ENCODE measurements at places on chromosomes 11 and 22. TPM values are rescaled to one million over a fixed set of nuclear protein-coding genes. Genes with fewer than 3 reads are reported as not detected.

LRRC74B gene
- not detected for total RNA-seq

DNA sequence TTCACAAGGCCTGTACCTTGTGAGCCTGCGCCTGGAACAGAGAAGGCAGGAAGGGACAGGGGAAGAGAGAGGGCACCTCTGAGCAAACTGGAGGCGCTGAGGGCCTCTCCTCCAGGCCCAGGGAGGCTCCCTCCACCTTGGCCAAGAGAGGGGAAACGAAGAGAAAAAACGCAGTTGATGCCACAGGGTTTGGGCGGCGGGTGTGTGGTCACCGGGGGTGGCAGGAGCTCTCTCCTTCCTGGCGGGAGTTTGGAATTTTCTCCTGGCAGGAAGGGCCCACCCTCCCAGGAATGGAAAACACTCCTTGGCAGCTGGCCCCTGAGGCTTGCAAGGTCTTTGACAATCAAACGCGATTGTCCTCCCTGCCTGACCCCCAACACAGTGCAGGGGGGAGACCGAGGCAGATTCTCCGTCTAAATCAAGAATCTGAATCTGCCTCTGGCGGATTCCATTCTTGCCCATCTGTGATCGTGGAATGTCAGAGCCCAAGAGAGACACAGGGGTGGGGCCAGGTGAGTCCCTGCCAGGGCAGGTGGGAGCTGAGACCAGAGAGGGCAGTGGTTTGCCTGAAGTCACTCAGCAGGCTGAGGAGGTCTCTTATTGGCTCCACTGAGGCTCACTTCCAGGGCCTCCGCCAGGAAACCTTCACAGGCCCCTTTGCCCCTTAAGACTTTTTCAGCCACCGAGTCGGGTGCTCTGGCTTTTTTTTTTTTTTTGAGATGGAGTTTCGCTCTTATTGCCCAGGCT lies 21.0 kb downstream of the RPL3 start:
- peaks cover 19% of the 10 kb centered on the region for H3K27me3 ChIP-seq
- no peak overlapping the region for H3K27ac ChIP-seq
- no peak overlapping the region for H3K4me3 ChIP-seq
- peaks cover 12% of the 10 kb centered on the region for H3K4me1 ChIP-seq
- no peak for DNase-seq
- no peaks in the 10 kb centered on the region for H3K36me3 ChIP-seq

DNA sequence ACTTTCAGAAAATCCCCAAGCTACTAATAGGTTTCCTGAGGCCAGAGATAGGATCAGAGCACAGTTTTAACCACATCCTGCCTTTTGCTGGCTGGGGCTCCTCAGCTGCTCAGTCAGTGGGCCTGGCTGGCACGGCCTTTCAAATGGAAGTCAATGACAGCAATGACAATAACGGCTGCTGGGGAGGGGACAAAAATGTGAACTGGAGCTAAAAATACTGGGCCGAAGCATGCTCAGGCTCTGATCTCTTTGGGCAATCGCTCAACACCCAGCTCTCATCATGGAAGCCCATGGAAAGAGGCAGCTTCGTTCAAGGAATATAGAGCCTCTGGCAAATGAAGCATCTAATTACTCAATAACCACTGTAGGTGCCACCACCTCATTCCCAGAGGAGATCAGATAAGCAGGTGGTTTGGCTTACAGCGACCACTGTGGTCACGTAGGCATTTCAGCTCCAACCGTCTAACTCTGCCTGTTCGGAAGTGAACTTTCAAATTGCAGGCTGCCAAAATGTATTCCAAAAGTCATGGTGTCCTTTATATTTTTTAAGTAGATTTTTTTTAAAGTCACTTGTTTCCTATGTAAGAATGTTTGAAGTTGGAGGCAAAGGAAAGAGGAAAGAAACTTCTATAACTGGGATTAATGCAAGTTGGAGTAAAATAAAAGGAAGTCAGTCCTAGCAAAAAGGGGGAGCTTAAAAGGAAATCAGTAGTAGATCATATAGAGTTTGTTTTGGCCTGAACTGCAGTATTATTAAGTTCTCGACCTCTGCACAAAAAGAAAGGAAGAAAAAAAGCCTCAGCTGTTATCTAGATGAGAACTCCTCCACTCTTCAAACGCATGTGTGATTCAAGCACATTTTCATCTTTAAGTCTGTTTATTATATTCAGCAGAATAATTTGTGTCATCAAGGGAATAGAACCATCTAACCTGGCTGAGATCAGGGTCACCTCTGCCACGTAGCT lies 14.1 kb downstream of the WT1 start:
- peak overlapping the region; percentile 62 for H3K27ac ChIP-seq
- peaks cover 47% of the 10 kb centered on the region for H3K27me3 ChIP-seq
- peaks cover 17% of the 10 kb centered on the region for H3K4me1 ChIP-seq
- no peak overlapping the region for H3K4me3 ChIP-seq
- peak; percentile 63 for DNase-seq

KMT5B gene
- 21.9 TPM for total RNA-seq

ST14 gene
- not detected for total RNA-seq

OR10S1 gene
- not detected for total RNA-seq

DNA sequence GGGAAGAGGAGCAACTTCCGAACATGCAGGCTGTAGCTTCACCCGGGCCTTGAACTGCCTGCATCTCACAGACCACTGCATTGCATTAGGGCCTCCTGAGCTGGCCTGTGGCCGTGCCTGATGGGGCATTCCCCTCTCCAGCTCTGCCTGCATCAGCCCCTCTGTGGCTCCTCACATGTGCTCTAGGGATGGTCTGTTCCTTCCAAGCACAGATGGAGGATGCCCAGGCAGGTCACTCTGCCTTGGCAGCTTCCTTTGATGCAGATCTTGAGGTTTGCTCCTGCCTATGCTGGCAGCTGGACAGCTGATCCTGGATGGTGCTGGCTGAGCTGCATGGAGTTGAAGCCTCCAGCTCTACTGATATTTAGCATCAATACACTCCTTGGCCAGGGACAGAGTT lies 28.5 kb downstream of the AMPD3 start:
- DNase-seq, result no peak
- no peaks in the 10 kb centered on the region for H3K27me3 ChIP-seq
- H3K36me3 ChIP-seq, result peaks cover 26% of the 10 kb centered on the region
- H3K27ac ChIP-seq, result no peak overlapping the region
- peaks cover 8% of the 10 kb centered on the region for H3K4me1 ChIP-seq
- H3K4me3 ChIP-seq, result no peak overlapping the region

GRCh38 chr11:119258180-119258579 lies 52.0 kb downstream of the CBL start:
- peak; percentile 59 for DNase-seq
- H3K36me3 ChIP-seq, result peaks cover 28% of the 10 kb centered on the region
- H3K27ac ChIP-seq, result peak overlapping the region; percentile 84
- H3K4me3 ChIP-seq, result peak overlapping the region; percentile 62
- peaks cover 37% of the 10 kb centered on the region for H3K4me1 ChIP-seq

MICAL2 gene
- total RNA-seq, result 37.5 TPM

DNA sequence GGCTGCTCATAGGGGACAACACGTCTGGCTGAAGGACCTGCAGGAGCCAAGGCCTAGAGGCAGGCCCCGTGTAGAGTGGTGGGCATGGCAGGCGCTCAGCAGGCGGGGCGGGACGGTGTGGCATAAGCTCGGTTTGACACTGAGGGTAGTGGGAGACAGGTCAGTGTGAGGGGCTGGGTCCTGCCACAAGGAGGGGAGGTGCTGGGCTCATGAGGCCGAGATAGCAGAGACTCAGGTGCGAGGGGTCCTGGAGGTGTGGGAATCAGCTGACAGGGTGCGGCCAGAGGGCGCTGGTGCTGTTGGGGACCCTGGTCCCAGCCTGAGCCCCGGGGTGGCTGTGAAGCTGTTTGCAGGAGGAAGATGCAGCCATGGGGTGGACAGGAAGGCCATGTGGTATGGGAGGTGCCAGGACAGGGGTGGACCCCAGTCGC lies 6.7 kb downstream of the SLC22A12 start:
- H3K36me3 ChIP-seq, result no peaks in the 10 kb centered on the region
- H3K4me1 ChIP-seq, result no peaks in the 10 kb centered on the region
- no peak overlapping the region for H3K27ac ChIP-seq
- no peaks in the 10 kb centered on the region for H3K27me3 ChIP-seq
- DNase-seq, result no peak
- no peak overlapping the region for H3K4me3 ChIP-seq

MYO7A gene
- not detected for total RNA-seq

- H3K4me1 ChIP-seq, result no peaks in the 10 kb centered on the region
- no peak for DNase-seq
- H3K36me3 ChIP-seq, result no peaks in the 10 kb centered on the region
Measured at GRCh38 chr11:13745165-13745564, 76.7 kb downstream of the FAR1 start.

DNA sequence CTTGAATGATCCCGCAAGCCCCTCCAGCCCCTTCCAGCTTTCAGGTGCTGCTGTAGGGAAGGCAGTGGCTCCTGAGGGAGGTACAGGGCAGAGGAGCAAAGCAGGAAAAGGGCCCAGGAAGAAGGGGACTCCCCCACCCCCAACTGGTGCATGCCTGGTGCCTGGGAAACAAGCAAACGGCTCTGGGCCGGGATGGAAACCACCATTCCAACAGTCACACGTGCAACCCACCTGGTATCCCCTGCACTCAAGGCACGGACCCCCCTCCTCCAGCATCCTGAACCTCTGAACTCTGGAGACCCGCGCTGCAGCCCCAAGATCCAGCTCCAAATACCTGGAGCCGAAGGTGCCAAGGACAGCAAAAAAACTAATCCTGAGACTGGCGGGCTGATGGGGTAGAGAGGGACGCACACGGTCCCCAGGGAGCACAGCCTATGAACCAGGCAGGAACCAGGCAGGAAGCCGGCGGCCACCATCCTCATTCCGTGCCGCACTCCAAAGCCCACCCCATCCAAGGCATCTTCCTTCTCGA lies 537 bp downstream of the SCN4B start:
- no peaks in the 10 kb centered on the region for H3K36me3 ChIP-seq
- peak overlapping the region; percentile 34 for H3K4me3 ChIP-seq
- no peak for DNase-seq

DNA sequence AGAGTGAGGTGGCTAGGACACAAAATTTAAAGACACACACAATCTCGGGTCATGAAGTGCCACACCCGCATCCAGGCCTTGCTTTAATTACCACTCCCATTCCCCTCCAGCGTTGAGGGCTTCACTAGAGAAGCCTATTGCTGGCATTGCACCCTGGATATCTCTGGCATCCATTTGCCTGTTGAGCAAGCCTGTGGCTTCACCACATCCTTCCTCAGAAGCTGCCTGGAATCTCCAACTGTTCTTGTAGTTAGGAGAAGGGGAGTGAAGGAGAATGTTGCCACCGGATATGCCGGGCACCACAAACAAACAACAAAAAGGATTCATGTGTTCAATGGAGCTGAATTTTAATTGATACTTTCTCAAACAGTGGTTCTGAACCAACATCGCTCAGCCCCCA lies 34.4 kb upstream of the RCN1 start:
- H3K4me3 ChIP-seq, result no peak overlapping the region
- H3K27me3 ChIP-seq, result peaks cover 40% of the 10 kb centered on the region
- H3K4me1 ChIP-seq, result no peaks in the 10 kb centered on the region
- H3K27ac ChIP-seq, result no peak overlapping the region

GRCh38 chr11:19242179-19242932 lies 1.6 kb upstream of the E2F8 start:
- H3K4me1 ChIP-seq, result peaks cover 36% of the 10 kb centered on the region
- H3K4me3 ChIP-seq, result peak overlapping the region; percentile 97
- peaks cover 28% of the 10 kb centered on the region for H3K27me3 ChIP-seq
- peaks cover 30% of the 10 kb centered on the region for H3K36me3 ChIP-seq
- DNase-seq, result peak; percentile 30

DNA sequence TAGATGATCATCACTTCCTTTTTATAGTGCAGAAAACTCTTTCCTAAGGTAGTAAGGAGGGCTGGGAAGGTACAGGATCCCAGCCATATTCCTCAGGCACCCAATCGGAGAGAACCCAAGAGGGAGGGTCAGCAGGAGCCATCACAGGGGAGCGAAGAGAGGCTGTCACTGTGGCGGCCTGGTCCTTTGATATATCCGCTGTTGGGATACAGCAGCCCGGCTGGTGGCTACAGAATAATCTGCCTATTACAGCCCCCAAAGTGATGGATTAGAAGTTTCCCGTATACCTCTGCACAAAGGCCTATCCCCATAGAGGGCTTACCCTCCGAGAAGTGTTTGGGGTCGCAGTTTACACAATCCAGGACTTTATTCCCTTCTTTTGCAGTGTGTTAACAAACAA lies 48.5 kb downstream of the OR4D9 start:
- H3K4me3 ChIP-seq, result peak overlapping the region; percentile 87
- peak overlapping the region; percentile 90 for H3K27ac ChIP-seq
- peaks cover 7% of the 10 kb centered on the region for H3K27me3 ChIP-seq
- H3K36me3 ChIP-seq, result peaks cover 3% of the 10 kb centered on the region
- DNase-seq, result no peak

OR56A1 gene
- total RNA-seq, result not detected

- no peaks in the 10 kb centered on the region for H3K4me1 ChIP-seq
- peaks cover 14% of the 10 kb centered on the region for H3K27me3 ChIP-seq
- no peak overlapping the region for H3K4me3 ChIP-seq
Measured at GRCh38 chr11:87022254-87022653, 15.5 kb upstream of the TMEM135 start.

OR52E4 gene
- not detected for total RNA-seq

DNA sequence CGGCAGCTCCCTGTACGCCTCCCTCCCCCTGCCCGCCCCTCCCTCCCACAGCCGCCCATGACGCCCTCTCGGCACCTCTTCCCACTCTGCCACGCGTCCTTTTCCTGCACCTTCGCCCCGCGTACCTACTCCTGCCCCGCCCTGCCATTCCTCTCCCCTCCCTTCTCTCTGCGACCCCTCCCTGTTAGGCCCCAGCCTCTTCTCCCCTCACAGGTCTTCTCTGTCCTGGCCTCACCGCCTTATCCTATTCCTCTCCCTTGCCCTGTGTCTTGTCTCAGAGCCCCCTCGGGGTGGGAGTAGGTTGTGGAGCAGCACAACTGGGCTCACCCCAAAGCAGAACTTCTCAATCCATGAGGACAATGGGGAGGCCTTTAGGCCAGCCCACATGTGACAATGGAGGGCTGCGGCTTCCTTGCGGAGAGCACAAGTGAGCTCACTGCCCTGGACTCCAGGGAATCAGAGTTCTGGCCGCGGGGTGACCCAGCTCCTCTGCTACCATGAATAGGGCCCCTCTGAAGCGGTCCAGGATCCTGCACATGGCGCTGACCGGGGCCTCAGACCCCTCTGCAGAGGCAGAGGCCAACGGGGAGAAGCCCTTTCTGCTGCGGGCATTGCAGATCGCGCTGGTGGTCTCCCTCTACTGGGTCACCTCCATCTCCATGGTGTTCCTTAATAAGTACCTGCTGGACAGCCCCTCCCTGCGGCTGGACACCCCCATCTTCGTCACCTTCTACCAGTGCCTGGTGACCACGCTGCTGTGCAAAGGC lies 539 bp downstream of the SLC35C1 start:
- peaks cover 47% of the 10 kb centered on the region for H3K4me1 ChIP-seq
- peaks cover 38% of the 10 kb centered on the region for H3K36me3 ChIP-seq
- H3K27me3 ChIP-seq, result no peaks in the 10 kb centered on the region
- peak overlapping the region; percentile 93 for H3K27ac ChIP-seq
- H3K4me3 ChIP-seq, result peak overlapping the region; percentile 92

DNA sequence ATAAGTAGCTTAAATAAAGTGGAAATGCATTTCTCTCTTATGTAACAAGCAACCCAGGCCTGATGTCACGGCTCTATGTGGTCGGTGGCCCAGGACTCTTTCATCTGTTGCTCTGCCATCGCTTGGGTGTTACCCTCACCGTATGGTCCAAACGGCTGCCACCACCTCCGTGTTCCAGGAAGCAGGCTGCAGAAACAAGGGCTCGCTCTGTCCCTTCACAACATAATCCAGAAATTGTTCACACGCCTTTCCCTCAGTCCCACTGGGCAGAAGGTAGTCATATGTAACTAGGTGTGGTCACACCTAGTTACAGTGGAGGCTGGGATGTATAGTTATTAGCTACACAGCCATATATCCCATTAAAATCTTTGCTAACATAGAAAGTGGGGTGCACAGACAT lies 421.0 kb downstream of the SOX6 start:
- no peaks in the 10 kb centered on the region for H3K27me3 ChIP-seq
- no peaks in the 10 kb centered on the region for H3K4me1 ChIP-seq
- no peak for DNase-seq
- H3K27ac ChIP-seq, result no peak overlapping the region
- H3K36me3 ChIP-seq, result no peaks in the 10 kb centered on the region

Data from activated CD8-positive, alpha-beta T cell treated with anti-CD3 and anti-CD28 coated beads, Interleukin-2, amount 10 ng/mL, durations not matched to agents 7 days and 5 days (primary cell).